ENCODE measurements at places on chromosomes 6 and 20. TPM values are rescaled to one million over a fixed set of nuclear protein-coding genes. Genes with fewer than 3 reads are reported as not detected.

AGPAT1 gene
- 41.7 TPM for total RNA-seq

BPI gene
- 0.51 TPM for total RNA-seq

RTF2 gene
- 72.6 TPM for total RNA-seq

EYA2 gene
- 10.9 TPM for total RNA-seq

FAM83C gene
- total RNA-seq, result not detected

RFX6 gene
- total RNA-seq, result not detected

HS3ST5 gene
- total RNA-seq, result not detected

NFS1 gene
- 22.1 TPM for total RNA-seq

MYLK4 gene
- 1.4 TPM for total RNA-seq

CAP2 gene
- total RNA-seq, result 28.4 TPM
